ENCODE measurements at places on chromosomes 12 and 14.

- DNase-seq: no peak
Observed at GRCh38 chr14:61965030-61965745, 203.0 kb downstream of the SNAPC1 start.

GRCh38 chr12:46675736-46676135, 150.1 kb downstream of the SLC38A4 start:
- peak; percentile 17 for DNase-seq

DNA sequence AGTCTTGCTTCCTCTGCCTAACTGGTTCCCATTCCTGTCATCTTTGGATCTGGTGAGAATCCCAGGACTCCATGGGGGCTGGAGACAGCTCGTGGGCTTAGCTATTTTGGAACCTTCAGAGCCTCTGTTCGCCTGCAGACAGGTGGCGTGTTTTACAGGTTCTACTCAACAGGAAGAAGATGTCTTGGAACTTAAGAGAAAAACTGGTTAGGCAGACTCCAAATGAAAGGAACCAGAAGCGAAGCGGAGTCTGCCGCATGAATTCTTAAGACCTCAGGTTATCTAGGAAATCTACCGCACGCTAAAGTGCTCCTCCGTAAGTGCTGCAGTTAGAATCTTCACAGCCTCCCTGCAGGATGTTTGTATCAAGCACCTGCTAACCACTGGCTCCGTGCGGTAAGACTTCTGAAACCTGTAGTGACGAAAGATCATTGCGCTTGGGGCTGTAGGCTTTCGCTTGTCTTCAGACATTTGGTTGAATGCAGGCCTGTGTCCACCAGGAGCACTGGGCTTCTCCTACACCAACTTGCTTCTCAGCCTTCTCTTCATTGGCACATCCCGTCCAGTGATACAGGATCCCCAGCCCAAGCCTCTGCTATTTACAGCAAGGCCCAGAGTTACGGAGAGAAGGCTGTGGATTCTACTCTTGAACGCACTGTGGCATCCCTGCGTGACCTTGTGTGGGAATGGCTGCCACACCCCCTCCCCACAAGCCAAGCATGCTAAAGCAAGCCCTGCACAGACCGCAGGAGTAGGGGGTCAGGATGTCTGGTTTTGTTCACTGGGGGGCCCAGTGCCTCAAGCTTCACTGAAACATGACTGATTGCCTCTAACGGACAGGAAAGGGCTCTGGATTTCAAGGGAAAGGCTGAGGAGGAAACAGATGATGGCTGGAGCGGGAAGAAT, 35.0 kb downstream of the ACADS start:
- no peak for DNase-seq

DNA sequence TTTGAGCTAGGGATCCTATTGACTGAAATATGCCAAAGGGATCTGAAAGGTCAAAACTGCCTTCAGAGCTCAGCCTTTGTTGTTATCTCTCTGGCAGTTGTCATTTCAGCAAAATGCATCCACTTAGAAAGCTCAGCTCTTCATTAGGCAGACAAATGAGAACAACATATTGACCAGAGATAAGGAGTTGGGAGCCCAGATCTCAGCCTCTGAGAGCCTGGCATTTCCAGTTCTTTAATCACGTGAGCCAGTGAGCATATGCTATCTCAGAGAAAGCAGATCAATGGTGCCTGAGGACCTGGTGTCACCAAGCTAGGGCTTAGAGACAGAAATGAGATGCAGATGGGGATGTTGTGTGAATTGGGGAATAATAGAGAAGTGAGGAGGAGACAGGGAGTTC, 101.1 kb downstream of the DAD1 start:
- DNase-seq: no peak

DNA sequence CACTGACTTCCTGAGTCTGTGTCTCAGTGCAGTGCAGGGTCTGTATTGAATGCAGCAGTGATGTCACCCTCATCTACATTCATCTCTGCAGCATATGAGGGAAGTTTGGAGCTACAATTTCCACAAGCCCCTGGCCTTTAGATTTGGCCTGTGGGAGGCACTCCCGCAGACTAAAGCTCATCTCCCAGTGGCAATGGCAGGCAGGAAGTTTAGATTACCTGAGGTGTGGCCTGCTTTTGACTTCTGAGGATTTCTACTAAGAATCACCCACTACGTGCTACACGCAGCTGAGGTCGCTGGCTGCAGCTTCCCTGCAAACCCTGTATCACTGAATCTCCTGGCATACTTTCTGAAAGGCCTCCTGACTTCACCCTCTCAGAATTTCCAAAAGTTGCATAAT, 202.2 kb upstream of the PRKD1 start:
- DNase-seq: no peak

- DNase-seq: no peak
Observed at GRCh38 chr12:11884116-11884515, 186.6 kb upstream of the BCL2L14 start.

- DNase-seq: no peak
Observed at GRCh38 chr12:45234139-45234865, 18.4 kb downstream of the ANO6 start.

- no peak for DNase-seq
Observed at GRCh38 chr12:4203772-4204376, 69.7 kb upstream of the CCND2 start.

GRCh38 chr14:100072783-100073346, 7.6 kb downstream of the EVL start:
- no peak for DNase-seq

- no peak for DNase-seq
Observed at GRCh38 chr12:28059668-28060067, 87.1 kb upstream of the PTHLH start.

DNA sequence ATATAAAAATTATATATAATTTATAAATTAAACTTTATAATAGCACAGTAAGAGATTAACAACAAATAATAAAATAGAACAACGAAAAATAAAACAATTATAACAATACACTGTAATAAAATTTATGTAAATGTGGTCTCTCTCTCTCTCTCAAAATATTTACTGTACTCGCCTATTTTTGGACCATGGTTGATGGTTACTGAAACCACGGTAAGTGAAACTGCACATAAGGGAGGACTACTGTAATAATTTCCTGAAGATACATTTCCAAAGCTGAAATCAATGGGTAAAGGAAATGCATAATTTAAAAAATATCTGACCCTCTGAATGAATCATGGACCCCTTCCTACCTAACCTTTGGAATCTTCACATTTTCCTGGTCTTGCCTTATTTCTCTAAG, 48.9 kb downstream of the NTN4 start:
- DNase-seq: no peak

- no peak for DNase-seq
Observed at GRCh38 chr12:118358612-118359540, 13.8 kb downstream of the TAOK3 start.

- no peak for DNase-seq
Observed at GRCh38 chr14:95260537-95261361, 59.0 kb downstream of the CLMN start.

- DNase-seq: no peak
Observed at GRCh38 chr12:108812324-108812723, 45.1 kb downstream of the SSH1 start.

GRCh38 chr14:72142328-72142727, 210.1 kb downstream of the RGS6 start:
- no peak for DNase-seq

Measured in NCI-H1694 (cell line).